Stimulated activated CD8-positive, alpha-beta memory T cell treated with anti-CD3 and anti-CD28 coated beads, Interleukin-4, amount 100 ng/mL, for 48 hours (primary cell): ENCODE measurements at places on chromosomes 5 and 9.

- no peak for DNase-seq
Measured at GRCh38 chr5:172078726-172079345, 72.4 kb upstream of the FBXW11 start.

DNA sequence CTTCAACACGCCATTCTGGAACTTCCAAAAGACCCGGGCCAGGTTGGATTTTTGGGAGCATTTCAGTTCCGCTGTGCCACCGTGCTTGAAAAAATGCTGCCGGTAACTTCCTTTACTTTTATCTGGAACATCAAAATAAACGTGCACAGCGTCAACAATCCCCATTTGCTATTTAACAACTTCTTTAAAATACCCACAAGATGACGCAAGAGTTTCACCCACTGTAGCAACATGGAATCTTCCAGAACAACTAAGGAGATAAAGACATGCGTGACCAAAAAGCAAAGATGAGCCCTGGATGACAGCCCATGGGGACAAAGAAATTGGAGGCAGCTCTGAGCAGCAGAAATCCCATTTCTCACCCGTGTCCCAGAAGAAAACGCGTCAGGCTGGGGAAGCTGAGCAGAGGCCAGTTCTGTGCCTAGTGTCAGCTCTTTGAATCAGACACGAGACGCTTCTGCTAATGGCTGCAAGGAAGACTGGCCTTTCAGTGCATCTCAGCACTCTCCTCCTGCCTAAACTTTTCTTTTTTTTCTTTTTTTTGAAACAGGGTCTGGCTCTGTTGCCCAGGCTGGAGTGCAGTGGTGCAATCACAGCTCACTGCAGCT is 61.3 kb downstream of the SECISBP2 start:
- DNase-seq, result no peak

DNA sequence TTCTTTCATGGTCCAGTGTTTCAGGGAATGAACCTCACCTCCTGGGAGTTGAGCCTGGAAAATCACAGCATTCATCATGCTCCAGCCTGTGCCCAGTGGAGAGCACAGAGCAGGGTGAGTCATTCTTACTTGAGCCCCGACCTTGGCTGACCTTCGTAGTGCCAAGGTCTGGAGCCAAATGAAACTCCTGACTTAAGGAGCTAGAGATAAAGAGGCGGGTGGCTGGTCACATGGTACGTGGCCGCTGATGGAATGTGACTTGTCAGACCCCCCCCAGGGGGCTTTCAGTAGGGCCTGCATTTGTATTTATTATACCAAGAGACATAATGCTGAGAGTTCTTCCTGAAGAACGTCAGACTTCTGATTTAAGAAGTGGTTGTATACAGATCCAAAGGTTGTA is 15.0 kb upstream of the PIP5K1B start:
- DNase-seq, result no peak

DNA sequence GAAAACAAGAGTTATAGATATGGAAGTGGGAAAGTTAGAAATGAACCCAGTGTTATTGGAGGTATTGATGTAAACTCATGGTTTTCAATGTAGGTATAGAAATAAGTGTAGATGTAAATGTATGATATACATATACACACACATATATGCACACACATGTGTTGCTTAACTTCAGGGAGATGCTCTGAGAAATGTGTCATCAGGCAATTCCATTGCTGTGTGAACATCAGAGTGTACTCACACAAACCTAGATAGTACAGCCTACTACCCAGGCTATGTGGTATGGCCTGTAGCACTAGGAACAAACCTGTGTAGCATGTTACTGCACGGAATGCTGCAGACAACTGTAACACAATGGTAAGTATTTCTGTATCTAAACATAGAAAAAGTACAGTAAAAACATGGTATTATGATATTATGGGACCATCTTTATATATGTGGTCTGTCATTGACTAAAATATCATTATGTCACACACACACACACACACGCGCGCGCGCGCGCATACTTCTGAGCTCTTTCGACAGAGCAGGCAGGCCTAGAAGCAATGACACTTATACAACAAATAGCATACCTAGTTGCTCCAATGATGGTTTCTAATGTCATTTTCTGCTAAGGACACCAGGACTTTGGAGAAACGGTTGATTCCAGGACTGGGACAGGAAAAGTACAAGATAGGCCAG is 86.6 kb downstream of the MACROH2A1 start:
- no peak for DNase-seq

- DNase-seq, result no peak
Measured at GRCh38 chr9:73200694-73201452, 49.2 kb downstream of the ANXA1 start.

- peak; percentile 60 for DNase-seq
Measured at GRCh38 chr9:113963017-113963620, 87.0 kb downstream of the ZNF618 start.

DNA sequence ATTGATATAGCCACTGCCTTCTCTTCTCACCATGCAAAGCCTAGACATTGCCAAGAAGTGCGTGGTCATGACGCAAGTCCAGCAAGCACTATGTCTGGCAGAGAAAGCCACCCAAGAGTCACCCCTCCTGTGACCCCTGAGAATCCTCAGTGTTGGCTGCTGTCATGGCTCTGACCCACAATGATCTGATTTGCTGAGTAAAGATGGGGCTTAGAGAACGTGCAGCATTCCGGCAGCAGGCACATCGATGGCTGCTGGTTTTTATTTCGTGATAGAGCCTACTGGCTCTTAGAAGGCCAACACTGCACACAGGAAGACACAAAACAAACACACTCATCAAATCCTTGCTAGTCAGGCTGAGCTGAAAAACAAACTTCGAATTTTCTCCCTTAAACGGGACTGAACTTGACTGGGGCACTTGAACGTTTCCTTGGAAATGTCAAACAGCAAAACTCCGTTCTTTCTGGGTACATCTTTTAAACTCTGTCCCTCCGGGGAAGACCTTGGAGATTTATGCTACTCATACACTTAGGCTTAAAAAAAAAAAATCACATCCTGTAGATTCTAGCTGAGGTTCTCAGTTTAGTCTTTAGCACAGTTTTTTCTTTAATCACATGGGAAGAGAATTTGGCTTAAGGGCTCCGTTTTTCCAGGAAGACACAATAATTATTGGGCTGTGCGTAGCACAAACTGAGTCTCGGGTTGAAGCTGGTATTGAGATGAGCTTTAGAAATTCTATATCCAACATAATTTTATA is 88.2 kb upstream of the BASP1 start:
- DNase-seq, result no peak

- DNase-seq, result no peak
Measured at GRCh38 chr9:16884952-16885513, 14.6 kb upstream of the BNC2 start.

DNA sequence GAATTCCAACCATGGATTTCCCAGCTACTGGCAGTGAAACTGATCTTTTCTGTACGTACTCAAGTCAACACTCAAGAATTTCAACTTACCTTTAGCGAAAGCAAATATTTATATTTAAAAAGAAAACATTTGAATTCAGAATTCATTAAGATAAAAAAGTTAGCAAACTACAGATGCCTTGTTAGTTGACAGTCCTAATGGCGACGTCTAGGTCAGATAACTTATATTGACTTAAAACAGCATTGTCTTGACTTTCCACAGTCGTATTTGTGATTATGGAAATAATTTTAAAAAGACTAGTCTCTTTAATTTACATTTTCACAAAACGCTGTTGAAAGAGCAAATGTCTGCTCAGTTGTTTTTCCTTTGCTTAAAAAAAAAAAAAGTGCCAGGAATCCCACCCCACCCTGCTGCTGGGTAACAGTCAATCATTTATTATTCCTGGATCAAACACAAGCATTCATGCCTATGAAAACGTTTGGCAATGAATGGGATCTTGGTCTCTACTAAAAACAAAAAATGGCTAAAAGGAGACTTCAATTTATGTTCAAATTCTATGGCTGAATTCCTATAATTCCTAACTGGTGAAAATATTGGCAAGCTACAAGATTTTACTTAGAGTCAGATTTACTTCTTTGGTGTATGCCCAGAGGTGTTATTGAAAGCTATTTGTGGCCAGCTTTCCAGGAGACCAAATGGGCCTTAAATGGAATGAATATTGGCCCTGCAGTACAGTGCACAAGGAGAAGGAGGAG is 22.0 kb downstream of the OR2S2 start:
- no peak for DNase-seq

DNA sequence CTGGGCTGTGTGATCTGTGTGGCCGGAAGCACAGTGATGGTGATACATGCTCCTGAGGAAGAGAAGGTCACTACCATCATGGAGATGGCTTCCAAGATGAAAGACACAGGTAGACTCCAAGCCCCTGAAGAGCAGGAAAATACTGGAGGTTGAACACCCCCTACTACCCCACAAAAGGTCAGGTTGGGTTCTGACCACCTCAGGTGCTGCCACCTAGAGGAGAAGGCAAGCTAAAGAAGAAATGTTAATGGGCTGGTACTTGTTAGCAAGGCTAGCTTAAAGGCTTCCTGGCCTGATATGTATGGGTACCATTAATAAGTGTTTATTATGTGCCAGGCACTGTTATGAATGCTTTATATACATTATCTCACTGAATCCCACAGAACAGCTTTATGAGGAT is 11.7 kb downstream of the NIPAL4 start:
- peak; percentile 50 for DNase-seq

DNA sequence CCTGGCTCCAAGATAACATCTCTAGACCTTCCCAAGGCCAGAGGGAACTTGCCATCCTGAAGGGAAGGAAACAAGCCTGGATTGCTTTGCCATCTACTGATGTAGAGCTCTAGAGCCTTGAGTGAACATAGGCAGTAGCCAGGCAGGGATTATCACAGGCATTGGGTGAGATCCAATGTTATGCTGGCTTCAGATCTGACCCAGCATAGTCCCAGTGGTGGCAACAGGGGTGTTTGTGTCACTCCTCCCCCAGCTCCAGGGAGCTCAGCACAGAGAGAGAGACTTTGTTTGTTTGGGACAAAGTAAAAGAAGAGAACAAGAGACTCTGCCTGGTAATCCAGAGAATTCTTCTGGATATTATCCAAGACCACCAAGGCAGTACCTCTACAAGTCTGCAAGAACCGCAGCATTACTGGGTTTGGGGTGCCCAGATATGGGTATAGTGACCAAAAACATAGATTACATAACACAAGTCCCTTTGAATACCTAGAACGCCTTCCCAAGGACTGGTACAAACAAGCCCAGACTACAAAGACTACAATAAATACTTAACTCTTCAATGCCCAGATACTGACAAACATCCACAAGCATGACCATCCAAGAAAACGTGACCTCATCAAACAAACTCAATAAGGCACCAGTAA is 137.6 kb upstream of the DAPK1 start:
- DNase-seq, result no peak

DNA sequence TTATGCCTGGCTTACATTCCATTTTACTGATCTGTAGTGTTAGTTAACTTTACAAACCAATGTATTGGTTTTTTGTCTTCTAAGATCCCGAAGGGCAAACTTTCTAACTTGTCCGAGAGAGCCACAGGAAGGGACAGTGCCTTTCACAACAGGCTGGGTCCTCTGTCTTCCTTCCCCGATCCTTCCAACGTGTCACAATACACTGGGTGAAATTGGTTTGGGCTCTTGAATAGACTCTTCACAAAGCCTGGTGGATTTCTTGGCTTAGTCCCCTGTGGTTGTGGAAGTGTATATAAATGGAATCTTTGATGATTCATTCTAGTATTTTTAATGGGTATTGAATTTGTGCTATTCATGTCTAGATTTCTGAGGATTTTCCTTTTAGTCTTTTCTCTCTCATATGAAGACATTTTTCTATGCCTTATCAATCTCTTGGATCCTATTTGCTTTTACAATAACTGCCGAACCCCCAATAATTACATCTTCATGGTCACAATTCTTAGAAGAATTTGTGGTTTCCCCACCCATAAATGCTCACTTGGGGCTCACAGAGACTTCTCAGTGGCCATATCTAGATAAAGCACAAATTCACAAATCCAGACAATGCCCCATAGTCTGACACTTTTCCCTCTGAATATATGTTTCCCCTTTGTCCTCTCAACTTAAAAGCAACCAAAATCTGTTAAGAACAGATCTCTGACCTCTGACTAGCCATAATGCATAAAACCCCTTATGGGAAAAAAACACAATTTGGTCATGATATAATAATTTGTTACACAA is 107.7 kb downstream of the MTRR start:
- DNase-seq, result no peak

DNA sequence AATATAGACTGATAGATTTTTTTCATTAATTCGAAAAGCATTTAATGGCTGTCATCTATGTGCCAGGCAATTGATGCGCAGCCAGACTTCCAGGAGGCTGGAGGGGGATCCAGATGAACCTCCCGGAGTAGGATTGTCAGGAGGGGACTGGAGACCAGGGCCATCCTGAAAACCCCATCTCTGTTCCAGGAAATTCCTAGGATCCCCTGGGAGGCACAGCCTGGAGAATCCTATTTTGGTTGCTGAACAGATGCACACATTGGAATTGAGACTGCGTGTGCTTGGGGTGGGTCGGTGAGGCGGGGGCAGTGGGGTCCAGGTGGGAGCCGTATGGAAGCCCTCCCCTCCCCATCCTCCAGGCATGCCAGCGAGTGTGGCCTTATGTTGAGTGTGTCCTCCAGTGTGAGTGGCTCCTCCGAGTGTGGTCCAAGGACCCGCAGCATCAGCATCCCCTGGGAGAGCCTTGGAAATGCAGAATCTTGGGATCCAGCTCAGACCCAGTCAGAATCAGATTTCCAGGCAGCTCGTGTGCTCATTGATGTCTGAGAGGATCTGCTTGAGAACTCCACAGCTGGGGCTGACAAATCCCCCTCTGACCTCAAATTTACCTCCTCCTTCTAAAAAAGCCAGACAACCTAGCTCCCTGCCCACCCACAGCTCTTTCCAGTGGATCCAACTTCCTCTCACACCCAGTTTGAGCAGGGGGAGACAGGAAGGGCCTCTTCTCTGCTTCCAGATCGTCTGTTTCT is 38.7 kb downstream of the ROPN1L start:
- no peak for DNase-seq

GRCh38 chr5:18043344-18043743 is 409.1 kb downstream of the TAF11L14 start:
- DNase-seq, result no peak

DNA sequence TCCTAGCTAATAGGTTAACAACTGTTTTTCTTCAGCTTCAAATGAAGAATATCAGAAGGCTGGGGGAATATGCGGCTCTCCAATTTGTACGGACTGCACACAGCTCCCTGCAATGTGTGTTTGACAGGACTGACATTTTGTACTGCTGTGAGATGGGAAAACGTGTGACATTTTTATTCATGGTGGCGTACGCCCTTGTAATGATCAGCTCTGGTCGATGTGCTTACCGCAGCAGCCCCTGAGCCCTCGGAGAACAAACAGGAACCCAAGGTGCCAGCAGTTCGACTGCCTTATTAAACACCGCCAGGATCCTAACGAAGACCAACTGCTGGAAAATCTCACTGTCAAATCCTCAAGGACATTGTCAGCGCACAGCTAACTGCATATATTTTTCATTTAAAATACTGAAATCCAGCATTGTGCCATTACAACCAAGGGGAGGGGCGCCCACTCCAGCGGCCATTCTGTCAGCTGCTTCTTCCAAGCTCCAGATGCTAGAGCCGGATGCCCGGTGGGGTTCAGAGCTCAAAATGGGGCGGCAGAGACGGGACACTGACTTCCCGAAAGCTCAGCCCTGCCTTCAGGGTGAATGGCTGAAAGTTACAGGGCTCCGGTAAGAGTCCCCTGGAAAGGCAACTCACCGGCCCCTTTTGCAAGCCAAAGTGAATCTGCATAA is 66.8 kb downstream of the CRB2 start:
- DNase-seq, result no peak
